Cardiac ventricle fibroblast (primary cell): ENCODE measurements at places on chromosomes 16 and 17. TPM values are rescaled to one million over a fixed set of nuclear protein-coding genes. Genes with fewer than 3 reads are reported as not detected.

The SLC9A5 gene
- total RNA-seq, result 0.05 and 0.56 TPM in 2 replicates

The SRCIN1 gene
- total RNA-seq, result under 0.01 and 0.06 TPM in 2 replicates

The HEATR9 gene
- not detected in 2 replicates for total RNA-seq

The UMOD gene
- not detected in 2 replicates for total RNA-seq

The HOXB9 gene
- total RNA-seq, result not detected in 2 replicates

The NGFR gene
- total RNA-seq, result 9.6 and 9.8 TPM in 2 replicates

The BICDL2 gene
- total RNA-seq, result 0.15 and 0.25 TPM in 2 replicates

The HOXB6 gene
- total RNA-seq, result not detected in 2 replicates

The MEOX1 gene
- total RNA-seq, result 0.25 TPM in 1 of 2 replicates, not detected in the other

The P2RX1 gene
- total RNA-seq, result not detected in 2 replicates

The WNK4 gene
- total RNA-seq, result 1.4 and 1.5 TPM in 2 replicates

The ADAD2 gene
- not detected in 2 replicates for total RNA-seq

The CX3CL1 gene
- total RNA-seq, result 3.4 and 5.6 TPM in 2 replicates

The ITGAX gene
- 0.12 TPM in 1 of 2 replicates, not detected in the other for total RNA-seq

The EVPL gene
- not detected in 2 replicates for total RNA-seq

The GNG13 gene
- total RNA-seq, result not detected in 2 replicates

The SDR42E1 gene
- total RNA-seq, result not detected in 2 replicates

The CIBAR2 gene
- not detected in 2 replicates for total RNA-seq

The KRTAP4-2 gene
- total RNA-seq, result not detected in 2 replicates

The KRTAP4-9 gene
- total RNA-seq, result not detected in 2 replicates
